ENCODE measurements at places on chromosomes 2 and 18.

DNA sequence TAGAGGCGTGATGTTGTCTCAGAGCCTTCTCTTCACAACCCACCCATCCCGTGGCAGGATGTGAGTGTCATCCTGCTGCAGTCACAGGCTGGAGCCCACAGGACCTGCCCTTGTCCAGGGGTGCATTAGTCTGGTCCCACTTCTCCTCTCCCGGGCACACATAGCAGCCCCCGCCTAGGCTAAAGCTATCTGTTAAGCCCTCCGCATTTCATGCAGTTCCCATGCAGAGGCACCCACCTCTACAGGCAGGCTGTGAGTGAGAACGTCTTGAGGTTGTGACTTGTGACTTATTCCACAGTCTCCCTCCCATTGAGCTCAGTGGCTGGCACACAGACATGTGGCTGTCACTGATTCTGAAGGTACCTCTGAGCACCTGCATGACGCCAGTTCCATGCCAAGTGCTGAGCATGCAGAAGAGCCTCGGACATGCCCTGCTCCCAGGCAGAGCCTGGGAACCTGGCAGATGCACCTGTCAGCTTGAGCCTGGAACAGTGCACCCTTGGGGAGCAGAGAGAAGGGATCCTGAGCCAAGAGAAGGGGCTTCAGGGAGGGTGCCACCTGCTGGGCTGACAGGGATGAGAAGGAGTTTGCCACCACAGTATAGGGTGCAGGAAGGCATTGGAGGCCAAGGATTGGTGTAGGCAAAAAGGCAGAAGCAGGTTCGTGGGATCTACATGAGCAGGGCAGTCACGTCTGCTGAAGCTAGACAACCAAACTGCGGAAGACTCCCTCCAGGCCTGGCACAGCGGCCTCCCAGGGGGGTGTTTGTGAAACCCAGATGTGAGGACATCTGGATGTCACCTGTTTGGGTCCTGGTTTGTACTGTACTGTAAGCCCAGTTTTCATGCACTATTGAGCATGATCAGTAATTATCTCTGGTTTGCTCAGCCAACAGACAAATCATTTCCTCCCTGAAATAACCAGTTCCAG, 213.6 kb downstream of the GLI2 start:
- no peak for DNase-seq

- DNase-seq, result no peak
These were observed 684.0 kb upstream of the ZEB2 start for GRCh38 chr2:145203891-145204290.

DNA sequence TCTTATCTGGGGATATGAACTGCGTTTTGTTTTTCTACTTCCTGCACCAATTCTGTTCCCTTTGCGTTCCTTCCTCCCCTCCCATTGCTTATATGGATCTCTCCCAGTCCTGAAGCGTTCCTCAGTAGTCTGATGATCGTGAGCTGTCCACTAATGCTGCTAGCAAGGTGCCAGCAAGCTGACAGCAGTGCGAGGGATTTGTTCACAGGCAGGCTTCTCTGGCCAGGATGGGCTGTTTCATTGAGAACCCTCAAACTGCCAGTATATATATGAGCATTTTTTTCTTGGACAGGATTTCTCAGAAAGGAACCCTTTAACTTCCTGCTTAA, 40.1 kb downstream of the GTF3C3 start:
- DNase-seq, result no peak

DNA sequence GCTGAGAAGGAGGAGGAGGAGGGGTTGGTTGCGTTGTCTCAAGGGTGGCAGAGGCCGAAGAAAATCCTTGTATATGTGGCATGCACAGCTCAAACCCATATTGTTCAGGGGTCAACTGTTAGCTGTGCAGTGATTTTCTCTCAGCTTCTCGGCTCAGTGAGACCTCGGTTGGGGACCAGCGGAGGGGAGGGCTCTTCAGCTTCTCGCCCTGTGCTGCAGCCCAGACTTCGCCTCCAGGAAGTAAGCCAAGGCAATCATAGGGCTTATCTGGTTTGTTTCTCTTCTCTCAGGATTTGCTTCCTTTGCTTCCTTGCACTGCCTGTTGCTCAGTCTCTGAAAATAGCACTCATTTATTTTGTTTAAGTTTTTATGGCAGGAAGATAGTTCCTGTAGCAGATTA, 85.5 kb downstream of the SOWAHC start:
- DNase-seq, result no peak

GRCh38 chr2:2568411-2568810, 237.3 kb upstream of the MYT1L start:
- no peak for DNase-seq

GRCh38 chr2:241803387-241804325, 5.3 kb upstream of the NEU4 start:
- no peak for DNase-seq

GRCh38 chr2:44016282-44016681, 20.5 kb upstream of the LRPPRC start:
- DNase-seq, result peak; percentile 42

DNA sequence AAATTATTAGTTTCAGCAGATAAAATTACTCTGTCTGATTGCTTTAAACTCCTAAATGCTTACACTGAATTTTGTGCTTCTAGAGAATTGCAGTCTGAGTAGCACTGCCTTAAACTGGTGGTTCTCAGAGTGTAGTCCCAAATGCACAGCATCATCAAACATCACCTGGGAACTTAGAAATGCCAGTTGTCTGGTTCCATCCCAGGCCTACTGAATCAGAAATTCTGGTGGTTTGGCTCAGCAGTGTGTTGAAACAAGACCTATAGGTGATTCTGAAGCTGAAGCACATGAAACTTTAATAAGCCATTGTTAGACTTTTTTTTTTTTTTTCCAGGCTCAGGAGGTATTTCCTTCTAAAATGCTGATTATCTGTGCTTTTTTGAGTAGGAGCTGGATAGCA, 22.0 kb downstream of the EPC2 start:
- no peak for DNase-seq

DNA sequence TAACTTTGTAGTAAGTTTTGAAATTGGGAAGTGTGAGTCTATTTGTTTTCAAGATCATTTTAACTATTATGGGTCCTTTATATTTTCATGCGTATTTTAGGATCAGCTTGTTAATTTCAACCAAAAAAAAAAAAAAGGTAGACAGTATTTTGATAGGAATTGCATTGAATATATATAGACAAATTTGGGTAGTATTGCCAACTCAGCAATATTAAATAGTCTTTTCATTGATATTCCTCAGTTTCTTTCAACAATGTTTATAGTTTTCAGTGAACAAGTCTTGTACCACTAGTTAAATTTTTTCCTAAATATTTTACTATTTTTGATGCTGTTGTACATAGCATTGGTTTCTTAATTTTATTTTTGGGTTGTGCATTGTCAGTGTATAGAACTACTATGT, 149.9 kb downstream of the TAF4B start:
- no peak for DNase-seq

GRCh38 chr2:181810823-181811695, 80.5 kb upstream of the ITPRID2 start:
- peak; percentile 85 for DNase-seq

GRCh38 chr2:39706312-39706711, 40.6 kb downstream of the TMEM178A start:
- DNase-seq, result no peak

- DNase-seq, result no peak
These were observed 31.7 kb downstream of the MYO1B start for GRCh38 chr2:191276792-191277465.

GRCh38 chr2:60490848-60491247, 62.6 kb downstream of the BCL11A start:
- no peak for DNase-seq

GRCh38 chr2:59288771-59289170, 1047.6 kb upstream of the FANCL start:
- DNase-seq, result no peak

DNA sequence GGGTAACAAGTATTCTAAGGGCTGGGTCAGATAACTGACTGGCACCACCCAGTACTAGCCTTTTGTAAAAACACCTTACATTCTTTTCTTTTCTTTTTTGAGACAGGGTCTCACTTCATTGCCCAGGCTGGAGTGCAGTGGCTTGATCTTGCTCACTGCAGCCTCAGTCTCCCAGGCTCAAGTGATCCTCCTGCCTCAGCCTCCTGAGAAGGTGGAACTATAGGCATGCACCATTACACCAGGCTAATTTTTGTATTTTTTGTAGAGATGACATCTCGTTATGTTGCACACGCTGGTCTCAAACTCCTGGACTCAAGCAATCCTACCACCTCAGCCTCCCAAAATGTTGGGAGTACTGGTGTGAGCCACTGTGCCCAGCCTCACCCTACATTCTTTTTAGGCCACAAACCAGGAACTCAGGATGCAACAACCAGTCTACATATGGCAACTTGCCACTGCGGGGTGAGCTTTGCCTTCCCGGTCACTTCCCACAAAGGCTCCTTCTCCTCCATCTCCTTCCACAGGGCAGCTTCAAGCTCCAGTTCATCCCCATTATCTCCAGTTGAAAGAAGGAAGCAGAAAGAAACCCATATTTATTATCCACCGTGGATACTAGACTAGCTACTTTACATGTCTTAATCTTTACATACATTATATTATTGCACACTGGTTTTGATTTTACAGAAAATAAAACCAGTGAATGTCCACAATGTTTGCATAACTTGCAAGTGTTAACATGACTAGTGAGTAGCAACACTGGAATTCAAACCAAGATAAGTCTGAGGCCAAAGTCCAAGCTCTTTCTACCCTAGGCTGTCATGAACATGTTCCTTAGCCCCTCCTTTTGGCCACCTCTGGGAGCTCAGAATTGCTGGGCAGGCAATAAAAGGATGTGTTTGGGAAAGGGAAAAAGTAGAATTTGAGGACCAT, 23.7 kb upstream of the AP1S3 start:
- DNase-seq, result peak; percentile 70

GRCh38 chr2:30385327-30385726, 61.7 kb upstream of the LCLAT1 start:
- no peak for DNase-seq

DNA sequence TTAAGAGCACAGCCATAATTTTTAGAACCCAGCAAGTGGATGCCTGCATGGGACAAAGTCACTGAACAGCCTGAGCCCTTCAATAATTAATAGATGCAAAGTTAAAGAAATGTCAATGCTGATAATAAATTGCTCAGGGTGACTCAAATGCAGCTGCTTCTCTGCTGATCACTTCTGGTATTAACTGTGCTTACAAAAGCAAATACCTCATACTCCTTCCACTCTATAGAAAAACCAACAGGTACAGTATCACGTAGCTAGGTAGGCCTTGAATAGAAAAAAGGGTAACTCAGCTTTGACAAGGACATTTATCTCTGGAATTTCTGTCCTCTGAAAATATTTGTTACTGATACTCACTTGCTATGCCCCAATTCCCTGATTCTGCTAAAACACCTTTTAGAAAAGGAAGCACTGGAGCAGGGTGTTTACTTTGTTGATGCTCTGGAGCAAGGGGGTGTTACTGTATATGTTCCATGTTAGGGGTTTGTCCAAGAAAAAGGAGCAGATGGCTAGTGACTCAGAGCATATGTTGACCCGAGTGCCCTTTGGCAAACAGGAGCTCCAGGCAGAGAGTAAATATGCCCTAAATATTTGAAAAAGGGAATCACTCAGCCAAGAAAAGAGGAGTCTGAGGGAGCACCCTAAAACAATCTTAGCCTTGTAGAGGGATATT, 59.1 kb upstream of the RTN4 start:
- DNase-seq, result peak; percentile 48

GRCh38 chr2:54461261-54461660, 5.1 kb downstream of the SPTBN1 start:
- no peak for DNase-seq

DNA sequence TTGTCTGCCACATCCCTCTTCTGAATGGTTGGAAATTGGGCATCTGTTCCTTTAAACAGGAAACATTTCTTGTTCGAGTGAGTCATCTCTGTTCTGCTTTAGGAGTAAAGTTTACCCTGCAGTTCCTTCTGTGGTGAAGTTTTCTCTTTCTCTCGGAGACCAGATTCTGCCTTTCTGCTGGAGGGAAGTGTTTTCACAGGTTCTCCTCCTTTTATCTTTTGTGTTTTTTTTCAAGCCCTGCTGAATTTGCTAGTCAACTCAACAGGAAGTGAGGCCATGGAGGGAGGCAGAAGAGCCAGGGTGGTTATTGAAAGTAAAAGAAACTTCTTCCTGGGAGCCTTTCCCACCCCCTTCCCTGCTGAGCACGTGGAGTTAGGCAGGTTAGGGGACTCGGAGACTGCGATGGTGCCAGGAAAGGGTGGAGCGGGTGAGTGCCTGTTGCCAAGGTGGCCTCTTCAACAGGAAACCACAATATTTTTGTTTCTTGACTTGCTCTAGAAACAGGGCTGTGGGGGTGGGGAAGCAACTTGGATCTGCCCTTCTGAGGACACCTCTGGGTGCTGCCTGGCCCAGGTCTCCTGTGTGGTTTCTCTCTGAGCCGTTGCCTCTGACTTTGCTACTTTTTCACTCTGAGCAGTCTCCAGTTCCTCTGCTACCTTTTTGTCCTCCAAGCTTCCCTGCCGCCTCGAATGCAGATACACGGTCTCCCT, 2.2 kb upstream of the CASP8 start:
- peak; percentile 95 for DNase-seq

DNA sequence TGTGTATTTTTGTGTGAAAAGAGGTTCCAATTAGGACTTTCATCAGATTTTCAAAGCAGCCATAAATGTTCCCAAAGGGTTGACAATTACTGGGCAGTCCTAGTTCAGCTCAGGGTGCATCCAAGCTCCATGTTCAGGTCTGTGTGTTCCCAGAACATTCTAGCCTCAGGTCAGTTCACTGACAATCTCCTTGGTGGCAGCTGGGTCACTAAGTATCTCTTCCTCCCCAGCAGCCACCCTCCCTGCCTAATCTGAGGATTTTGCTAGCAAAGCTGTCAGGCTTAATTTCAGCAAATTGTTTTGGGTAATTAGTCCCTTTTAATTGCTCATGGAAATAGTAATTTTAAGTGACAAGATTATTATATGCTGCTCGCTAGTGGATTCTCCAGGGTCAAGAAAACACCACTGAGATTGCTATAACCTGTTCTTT, 29.8 kb downstream of the UPP2 start:
- DNase-seq, result no peak

DNA sequence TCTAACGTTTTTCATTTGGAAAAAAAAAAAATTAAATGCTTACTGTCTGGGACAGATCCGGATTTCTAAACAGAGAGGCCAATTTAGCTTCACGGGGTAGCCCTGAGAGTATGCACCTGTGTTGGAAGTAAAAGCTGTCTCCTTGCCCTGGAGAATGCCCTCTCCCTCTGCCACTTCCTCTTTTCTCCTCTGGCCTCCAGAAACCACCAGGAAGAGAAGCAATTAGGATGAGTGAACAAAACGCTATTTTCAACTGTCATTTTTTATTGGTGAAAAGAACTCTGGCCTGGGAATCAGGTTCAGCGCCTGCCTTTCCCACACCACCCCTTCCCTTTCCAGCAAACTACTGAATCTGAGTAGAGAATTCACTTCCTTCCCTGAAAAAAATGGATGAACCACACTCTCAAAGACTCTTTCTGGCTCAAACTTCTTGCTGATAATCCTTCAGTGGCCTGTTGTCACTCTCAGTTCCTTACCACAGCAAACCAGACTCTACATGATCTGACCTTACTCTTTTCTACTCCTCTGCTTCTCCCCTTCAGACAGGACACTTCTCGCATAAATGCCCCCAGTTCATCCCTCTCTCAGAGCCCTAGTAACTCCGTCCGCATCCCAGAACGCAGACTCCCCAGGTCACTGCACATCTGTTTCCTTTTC, 29.8 kb downstream of the KLF7 start:
- DNase-seq, result no peak

- DNase-seq, result no peak
These were observed 552.9 kb downstream of the TDRD15 start for GRCh38 chr2:21676676-21677075.

- no peak for DNase-seq
These were observed 373.9 kb downstream of the PTPRM start for GRCh38 chr18:7940971-7941370.
